Renal cortical epithelial cell (primary cell): ENCODE measurements at places on chromosomes 3 and 15. TPM values are rescaled to one million over a fixed set of nuclear protein-coding genes. Genes with fewer than 3 reads are reported as not detected.

The ACTC1 gene
- total RNA-seq: not detected in 2 replicates

The ATP13A4 gene
- 0.15 TPM in 1 of 2 replicates, not detected in the other for total RNA-seq

The MAGEF1 gene
- total RNA-seq: 15.3 and 23.4 TPM in 2 replicates

The GOLGA8G gene
- total RNA-seq: 0.05 TPM in 1 of 2 replicates, not detected in the other

The PATL2 gene
- total RNA-seq: not detected in 2 replicates

The BLM gene
- 0.89 and 4.3 TPM in 2 replicates for total RNA-seq

The TGM4 gene
- total RNA-seq: 0.30 and 0.35 TPM in 2 replicates

The SLC9C1 gene
- total RNA-seq: 0.25 and 1.7 TPM in 2 replicates

The ZNF774 gene
- 2.4 and 3.9 TPM in 2 replicates for total RNA-seq

The EPHB3 gene
- 0.15 and 0.17 TPM in 2 replicates for total RNA-seq

The SLC22A13 gene
- total RNA-seq: 0.25 TPM in 1 of 2 replicates, not detected in the other

The NME9 gene
- total RNA-seq: 1.0 TPM in 1 of 2 replicates, not detected in the other

The NOX5 gene
- 0.55 TPM in 1 of 2 replicates, not detected in the other for total RNA-seq

The IL16 gene
- total RNA-seq: 0.05 and 0.69 TPM in 2 replicates

The DPPA2 gene
- 0.35 TPM in 1 of 2 replicates, not detected in the other for total RNA-seq

The CACNA2D3 gene
- 1.4 and 3.2 TPM in 2 replicates for total RNA-seq

The ANKDD1A gene
- total RNA-seq: 0.35 and 1.1 TPM in 2 replicates

The P2RY12 gene
- total RNA-seq: not detected in 2 replicates

The TMEM212 gene
- total RNA-seq: not detected in 2 replicates

The CEP70 gene
- 44.8 and 136 TPM in 2 replicates for total RNA-seq

The CCDC191 gene
- 1.6 and 6.4 TPM in 2 replicates for total RNA-seq

The TAGLN3 gene
- 8.5 and 19.1 TPM in 2 replicates for total RNA-seq

The STX19 gene
- total RNA-seq: not detected in 2 replicates

The LCMT2 gene
- 15.1 and 16.6 TPM in 2 replicates for total RNA-seq

The P2RY14 gene
- total RNA-seq: not detected in 2 replicates

The TERC gene
- 16.7 and 685 TPM in 2 replicates for total RNA-seq

The TRIM71 gene
- 0.65 and 0.87 TPM in 2 replicates for total RNA-seq

The CD80 gene
- total RNA-seq: not detected in 2 replicates

The DUOXA2 gene
- not detected in 2 replicates for total RNA-seq

The ARPP19 gene
- 175 and 183 TPM in 2 replicates for total RNA-seq

The TM4SF18 gene
- total RNA-seq: 11.9 and 21.5 TPM in 2 replicates

The TOPAZ1 gene
- total RNA-seq: not detected in 2 replicates

The SPTBN5 gene
- 0.35 and 2.5 TPM in 2 replicates for total RNA-seq

The NR1I2 gene
- 0.20 TPM in 1 of 2 replicates, not detected in the other for total RNA-seq

The BNC1 gene
- 18.4 and 26.7 TPM in 2 replicates for total RNA-seq

The LRTM1 gene
- total RNA-seq: not detected in 2 replicates

The CFAP20DC gene
- 3.5 and 8.0 TPM in 2 replicates for total RNA-seq

The NAA80 gene
- total RNA-seq: 2.8 and 6.4 TPM in 2 replicates

The PIK3R4 gene
- total RNA-seq: 20.5 and 40.9 TPM in 2 replicates

The MOBP gene
- 1.6 TPM in 1 of 2 replicates, not detected in the other for total RNA-seq
